ENCODE measurements at places on chromosomes 4 and X.

DNA sequence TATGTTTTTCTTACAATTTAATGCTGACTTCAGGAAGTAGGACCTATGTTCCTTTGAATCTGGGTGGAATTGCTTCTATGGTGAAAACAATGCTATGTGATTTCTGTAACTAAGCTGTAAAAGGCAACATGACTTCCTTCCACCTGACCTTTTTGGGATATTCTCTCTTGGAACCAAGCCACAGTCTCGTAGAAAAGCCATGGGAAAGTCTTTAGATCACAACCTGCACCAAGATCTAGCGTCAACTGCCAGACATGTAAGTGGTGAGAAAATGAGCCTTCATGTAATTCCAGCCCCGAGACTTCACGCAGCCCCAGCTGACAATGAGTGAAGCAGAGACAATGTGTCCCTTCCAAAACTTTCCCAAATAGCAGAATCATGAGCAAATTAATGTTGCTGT lies 297.0 kb upstream of the DCAF8L1 start:
- no peak for DNase-seq

- no peak for DNase-seq
These were observed 234.5 kb upstream of the AGTR2 start for GRCh38 chrX:115936008-115936407.

- DNase-seq: no peak
These were observed 46.6 kb upstream of the CHRNA9 start for GRCh38 chr4:40288566-40288965.

DNA sequence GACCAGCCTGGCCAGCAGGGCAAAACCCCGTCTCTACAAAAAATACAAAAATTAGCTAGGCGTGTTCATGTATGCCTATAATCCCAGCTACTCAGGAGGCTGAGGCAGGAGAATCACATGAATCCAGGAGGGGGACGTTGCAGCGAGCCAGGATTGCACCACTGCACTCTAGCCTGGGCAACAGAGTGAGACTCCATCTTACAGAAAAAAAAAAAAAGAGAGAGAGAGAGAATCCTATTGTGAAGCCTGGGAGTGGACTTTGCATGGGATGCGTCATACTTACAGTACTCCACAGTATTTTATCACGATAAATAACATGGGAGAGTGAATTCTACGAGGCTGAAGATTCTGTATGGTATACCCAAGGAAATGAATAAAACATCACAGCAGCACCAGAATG lies 139.6 kb downstream of the AASDH start:
- DNase-seq: no peak

DNA sequence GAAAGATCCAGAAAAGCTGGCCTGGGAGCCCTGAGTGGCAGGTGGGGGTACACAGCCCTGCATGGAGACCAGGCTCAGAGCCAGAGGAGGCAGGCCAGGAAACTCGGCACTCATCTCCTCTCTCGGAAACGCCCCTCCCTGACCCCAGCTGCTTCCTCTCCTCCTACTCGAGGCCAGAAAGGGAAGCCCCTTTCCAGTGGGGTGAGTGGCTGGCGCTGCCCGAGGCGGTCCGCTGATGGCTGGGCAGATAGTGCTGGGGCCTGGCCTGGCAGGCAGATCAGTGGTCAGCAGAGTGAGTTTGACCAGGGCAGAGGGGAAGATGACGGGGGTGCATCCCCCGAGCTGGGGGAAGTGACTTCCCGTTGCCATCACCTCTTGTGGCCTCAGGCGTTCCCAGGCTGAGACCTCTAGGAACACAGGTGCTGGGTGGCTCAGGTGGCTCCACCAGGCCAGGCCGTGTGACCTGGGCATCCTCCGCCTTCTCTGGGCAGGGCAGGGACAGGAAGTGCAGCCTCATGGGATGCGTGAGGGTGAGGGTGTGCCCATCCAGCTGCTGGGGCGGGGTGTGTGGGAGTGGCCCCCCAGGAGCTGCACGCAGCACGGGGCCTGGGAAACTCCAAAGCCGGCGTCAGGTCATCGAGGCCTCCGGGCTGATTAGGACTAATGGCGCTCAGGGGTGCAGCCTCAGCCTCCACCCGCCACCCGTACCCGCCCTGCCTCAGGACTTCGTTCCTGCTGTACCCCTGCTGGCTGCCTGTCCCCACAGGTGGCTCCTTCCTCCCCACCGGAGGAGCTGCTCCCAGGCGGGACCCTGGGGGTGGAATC lies 5.7 kb downstream of the SH3BP2 start:
- DNase-seq: no peak

GRCh38 chr4:121182296-121182695 lies 18.2 kb upstream of the TNIP3 start:
- DNase-seq: no peak

- no peak for DNase-seq
These were observed at the start of gene TREX2 for GRCh38 chrX:153445856-153446635. Gene TREX2, minus strand, starts transcription at chrX:153446056. Its CDS starts 626 bp downstream, at chrX:153445430.

DNA sequence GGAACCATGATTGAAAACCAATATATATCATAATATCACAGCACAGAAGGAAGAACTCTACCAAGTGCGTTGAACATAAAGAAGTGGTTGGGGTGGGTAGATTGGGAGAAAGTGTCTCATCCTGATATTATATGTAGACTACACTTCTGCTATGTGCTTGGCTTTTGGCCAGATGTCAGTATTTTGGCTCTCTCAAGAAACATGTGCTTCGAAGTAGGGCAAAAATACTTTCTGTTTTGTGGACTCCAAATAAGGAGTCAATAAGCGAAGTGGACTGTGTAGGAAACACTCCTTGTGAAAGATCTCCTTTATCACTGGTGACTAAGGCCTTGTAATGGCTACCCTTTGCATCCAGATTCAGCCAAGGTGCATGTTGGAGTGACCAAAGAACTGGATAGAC lies 7.8 kb upstream of the HPSE start:
- no peak for DNase-seq

DNA sequence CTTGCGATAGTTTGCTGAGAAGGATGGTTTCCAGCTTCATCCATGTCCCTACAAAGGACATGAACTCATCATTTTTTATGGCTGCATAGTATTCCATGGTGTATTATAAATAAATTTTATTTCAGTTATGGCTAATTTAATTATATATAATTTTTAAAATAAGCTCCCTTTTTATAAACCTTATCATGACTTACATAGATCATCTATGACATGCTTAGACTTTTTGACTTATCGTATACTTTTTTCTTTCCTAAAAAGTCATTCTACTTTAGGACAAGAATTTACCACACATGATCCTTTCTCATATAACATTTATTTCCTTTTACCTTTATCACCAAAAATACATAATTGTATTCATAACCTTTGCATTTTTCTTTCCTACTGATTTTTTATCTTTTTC lies 376.5 kb downstream of the CCSER1 start:
- peak; percentile 0 for DNase-seq

All from RKO (cell line).